Caco-2 (cell line): ENCODE measurements at places on chromosomes 12 and 14. TPM values are rescaled to one million over a fixed set of nuclear protein-coding genes. Genes with fewer than 3 reads are reported as not detected.

DNA sequence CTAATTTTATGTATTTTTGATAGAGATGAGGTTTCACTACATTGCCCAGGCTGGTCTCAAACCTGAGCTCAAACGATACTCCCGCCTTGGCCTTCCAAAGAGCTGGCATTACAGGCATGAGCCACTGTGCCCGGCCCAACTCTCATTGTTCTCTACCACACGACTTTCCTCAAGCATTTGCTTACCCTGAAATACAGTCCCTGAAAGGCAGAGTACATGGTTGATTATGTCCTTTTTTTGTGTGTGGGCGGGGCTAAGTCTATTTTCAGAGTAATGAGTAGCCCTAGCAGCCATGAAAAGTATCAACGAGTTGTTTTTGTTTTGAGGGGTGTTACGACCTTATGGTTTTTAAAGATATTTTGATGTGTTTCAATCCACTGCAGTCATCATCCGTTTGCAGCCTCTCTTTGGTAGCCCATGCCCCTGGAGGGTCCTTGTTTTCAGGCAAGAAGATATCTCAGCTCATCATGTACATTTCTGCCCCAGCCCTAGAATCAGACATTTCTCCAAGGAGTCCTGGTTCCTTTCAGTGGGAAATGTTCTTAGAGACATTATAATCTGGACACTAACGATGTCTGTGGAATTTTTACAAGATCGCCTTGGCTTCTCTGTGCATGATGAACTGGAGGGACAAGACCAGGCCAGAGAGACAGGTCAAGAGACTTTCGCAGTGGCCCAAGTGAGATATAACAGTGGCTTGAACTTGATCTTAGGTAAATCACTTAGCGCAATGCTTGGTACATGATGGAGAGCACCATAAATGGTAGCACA is 8.7 kb downstream of the ACACB start:
- no peaks in the 10 kb centered on the region for H3K4me1 ChIP-seq
- H3K27ac ChIP-seq, result no peak overlapping the region
- no peak overlapping the region for H3K4me3 ChIP-seq
- H3K27me3 ChIP-seq, result no peaks in the 10 kb centered on the region
- no peaks in the 10 kb centered on the region for H3K36me3 ChIP-seq

The PPP1R1A gene
- 0.43 TPM in 1 of 2 replicates, not detected in the other for total RNA-seq

DNA sequence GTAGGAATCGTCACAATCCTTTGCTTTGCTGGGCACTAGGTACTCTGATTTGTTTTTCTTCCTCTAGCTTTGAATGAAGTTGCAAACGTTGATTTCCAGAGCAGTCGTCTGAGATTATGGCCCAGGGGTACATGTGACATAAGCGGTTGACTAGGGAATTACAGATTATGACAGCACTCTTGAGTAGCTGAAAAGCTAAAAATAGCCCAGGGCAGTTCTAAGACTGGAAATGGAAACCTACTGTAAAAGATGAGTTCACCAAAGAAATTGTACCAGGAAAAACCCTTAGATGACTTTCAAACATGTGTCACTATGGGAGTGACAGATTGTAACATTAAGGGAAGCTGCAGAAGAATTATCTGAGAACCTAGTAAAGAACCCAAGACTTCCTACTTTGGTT is 108.5 kb downstream of the ANO6 start:
- no peaks in the 10 kb centered on the region for H3K27me3 ChIP-seq
- H3K36me3 ChIP-seq, result 0 out of 2 replicates have a peak, but pooled peaks cover 2% of the 10 kb centered on the region
- H3K4me1 ChIP-seq, result no peaks in the 10 kb centered on the region; the same call in 1 of the 2 replicates
- H3K4me3 ChIP-seq, result no peak overlapping the region

GRCh38 chr12:76421046-76421445 is 72.8 kb upstream of the BBS10 start:
- no peaks in the 10 kb centered on the region for H3K36me3 ChIP-seq
- peaks cover 24% of the 10 kb centered on the region for H3K4me1 ChIP-seq
- no peak overlapping the region for H3K27ac ChIP-seq
- DNase-seq, result no peak
- no peak overlapping the region for H3K4me3 ChIP-seq

- no peaks in the 10 kb centered on the region for H3K36me3 ChIP-seq
- no peaks in the 10 kb centered on the region; the same call in 1 of the 2 replicates for H3K27me3 ChIP-seq
- no peak for DNase-seq
- H3K4me3 ChIP-seq, result no peak overlapping the region
- no peak overlapping the region for H3K27ac ChIP-seq
These were observed 86.5 kb downstream of the DHRS2 start for GRCh38 chr14:23722675-23723074.

The CLEC2D gene
- total RNA-seq, result 6.6 and 8.5 TPM in 2 replicates
